Germinal center (tissue), 1 donor: ENCODE measurements at places on chromosomes 2 and 18.

- no peak for DNase-seq
These were observed 4.8 kb upstream of the SLC38A11 start for GRCh38 chr2:164960159-164960558.

DNA sequence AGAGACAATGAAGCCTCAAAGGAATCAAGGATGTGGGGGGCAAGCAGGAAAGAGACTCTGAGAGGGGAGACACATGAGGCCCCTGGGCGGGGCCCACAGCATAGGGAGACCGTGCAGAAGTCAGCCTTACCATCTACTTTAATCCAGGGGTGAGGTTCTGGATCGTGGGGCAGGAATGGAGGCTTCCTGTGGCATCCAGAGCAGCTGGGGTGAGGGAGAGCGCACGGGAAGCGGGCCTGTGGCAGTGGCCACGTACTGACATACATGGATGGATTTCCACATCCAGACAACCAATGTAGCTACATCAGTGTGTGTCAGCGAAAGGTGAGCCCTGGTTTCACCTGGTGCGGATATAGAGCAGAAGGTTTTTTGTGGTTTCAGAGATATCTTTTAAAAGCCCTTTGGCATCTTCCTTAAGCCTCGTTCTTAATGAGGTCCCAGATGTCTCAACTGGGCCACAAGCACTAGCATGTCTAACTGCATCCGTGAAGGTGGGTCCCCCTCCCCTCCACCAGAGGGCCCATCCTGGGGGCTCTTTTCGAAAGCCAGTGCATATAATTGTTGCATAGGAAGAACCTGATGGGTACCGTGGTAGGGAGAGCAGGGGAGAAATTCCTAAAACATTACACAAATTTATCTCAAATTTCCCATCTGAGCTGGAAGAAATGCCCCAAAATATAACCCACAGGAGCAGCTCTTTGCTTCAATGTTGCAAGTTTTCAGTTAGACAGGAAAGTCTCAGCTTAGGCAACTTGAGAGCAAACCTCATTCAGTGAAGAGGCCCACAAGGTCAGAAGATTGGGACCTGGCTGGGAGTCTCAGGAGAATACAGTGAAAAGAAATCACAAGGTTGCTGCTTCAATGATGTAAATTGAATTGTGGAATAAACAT lies 90.9 kb downstream of the SP3 start:
- peak; percentile 43 for DNase-seq

GRCh38 chr2:96325884-96326255 lies 753 bp downstream of the ITPRIPL1 start:
- DNase-seq: peak; percentile 43

DNA sequence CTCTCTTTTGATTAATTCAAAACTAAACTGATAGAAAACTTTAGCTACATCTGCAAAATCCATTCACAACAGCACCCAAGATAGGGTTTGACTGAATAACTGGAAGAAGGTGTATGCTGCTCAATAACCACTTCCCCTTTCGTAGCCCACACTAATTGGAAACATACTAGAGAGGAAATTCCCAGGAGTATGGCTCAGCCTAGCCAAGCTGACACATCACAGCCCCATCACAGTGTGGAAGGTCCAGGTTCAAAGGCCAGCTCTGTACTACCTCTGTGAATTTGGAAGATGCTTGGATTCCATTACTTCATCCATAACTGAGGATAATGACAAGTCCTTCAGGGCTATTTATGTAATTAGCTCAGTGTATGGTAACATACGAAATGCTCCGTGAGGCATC lies 185.4 kb downstream of the FBXO15 start:
- DNase-seq: no peak

- no peak for DNase-seq
These were observed 35.8 kb upstream of the DYSF start for GRCh38 chr2:71417300-71418202.

DNA sequence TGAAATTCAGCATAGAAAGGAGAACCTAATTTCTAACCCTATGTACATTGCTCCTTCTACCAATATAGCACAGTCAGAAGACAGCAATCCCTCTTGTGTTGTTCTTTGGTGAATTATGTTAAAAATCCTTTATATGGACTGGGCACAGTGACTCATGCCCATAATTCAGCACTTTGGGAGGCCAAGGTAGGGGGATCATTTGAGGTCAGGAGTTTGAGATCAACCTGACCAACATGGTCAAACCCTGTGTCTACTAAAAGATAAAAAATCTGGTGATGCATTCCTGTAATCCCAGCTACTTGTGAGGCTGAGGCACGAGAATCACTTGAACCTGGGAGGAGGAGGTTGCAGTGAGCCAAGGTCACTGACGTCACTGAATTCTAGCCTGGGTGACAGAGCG lies 195.6 kb downstream of the TMX3 start:
- no peak for DNase-seq

DNA sequence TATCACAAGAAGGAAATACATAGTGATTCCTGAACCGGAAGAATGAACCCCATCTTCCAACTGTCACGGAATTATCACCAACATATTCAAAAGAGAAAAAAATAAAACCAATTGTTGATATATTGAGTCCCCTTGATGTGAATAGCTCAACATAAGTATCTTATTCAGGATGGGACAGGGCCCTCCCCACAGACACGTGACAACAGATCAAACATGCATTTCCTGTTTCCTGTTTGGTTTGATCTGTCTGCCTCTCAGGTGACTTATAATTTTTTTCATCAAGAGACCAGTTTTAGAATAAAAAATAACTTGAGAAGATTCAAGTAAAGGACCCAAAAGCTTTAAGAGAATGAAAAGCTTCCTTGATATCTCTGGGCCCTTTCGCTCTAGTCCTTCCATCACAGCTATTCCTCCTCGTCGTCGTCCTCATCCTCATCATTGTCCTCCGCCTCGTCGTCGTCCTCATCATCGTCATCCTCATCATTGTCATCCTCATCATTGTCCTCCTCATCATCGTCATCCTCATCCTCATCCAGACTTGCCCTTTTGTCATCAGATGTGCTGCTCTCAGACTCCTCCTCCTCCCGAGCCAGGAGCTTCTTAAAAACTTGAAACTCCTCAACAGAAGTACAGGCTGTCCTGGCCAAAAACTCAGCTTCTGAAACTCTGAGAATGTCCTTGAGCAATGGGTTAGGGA lies 6.3 kb downstream of the MTERF4 start:
- DNase-seq: no peak

DNA sequence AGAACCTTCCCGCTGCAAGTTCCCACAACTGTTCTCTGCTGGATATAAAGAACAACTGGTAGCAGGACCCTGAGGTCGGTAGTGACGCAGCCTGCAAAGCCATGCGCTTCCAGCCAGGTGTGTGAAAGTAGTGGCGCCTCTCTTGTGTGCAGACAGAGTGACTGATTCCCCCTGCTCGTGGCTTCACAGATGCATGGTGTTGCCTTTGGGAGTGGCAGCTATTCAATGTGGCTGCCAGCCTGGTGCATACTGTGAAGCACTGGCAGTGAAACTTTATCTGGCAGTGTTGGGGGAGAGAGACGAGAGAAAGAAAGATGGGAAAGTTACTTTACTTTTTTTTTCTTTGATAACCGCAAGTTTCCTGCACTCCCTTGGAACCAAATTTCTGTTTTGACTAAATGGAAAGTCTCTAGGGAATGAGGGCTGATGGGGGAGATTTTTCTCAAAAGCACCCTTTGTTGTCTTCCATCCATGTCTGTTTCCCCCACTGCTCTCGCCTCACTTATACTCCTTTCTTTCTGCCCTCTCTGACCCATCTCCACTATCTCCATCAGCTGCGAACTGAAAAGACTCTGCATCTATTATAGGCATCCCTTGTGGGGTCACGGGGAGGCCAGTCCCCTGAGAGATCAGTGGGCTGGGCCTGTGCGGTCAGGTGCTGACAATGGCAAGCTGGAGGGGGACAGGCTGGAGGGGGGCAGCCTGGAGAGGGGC lies 90.0 kb upstream of the TNP1 start:
- no peak for DNase-seq

DNA sequence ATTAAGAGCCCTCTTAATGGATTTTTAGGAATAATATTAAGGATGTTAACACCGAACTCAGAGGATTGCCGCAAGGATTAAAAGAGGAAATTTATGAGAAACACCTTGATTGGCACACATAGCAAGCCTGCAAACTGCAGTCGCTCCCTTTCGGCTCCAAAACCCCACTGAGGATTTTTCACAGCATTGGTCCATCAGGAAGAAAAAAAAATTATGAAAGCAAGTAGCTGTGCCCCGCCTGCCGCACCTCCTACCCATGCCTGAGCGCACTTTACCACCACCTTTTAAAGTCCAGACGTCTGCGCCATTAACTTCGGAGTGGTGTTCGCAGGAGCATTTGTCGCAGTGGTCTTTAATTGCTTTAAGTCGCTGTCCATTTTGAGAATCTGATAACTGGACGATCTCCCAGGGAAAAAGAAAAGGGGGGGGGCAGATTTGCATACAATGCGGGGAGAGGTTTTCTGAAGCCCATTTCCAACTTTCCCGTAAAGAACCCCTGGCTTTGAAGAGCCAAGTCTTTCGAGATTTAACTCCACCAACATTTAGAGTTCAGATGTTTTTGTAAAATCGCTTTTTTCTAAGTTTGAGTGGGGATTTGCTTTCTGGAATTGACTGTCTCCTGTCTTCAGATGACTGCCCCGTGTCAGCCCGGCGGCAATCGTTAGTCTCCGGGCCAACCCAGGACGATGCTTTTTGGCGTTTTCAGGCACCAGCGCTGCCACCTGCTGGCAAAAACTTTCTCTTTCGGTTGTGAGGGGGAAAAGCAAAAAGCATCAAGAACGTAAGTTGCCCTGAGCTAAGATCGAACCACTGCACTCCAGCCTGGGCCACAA lies 913 bp upstream of the TRABD2A start:
- peak; percentile 77 for DNase-seq

- DNase-seq: no peak
These were observed 38.3 kb downstream of the TDRD15 start for GRCh38 chr2:21161832-21162614.

DNA sequence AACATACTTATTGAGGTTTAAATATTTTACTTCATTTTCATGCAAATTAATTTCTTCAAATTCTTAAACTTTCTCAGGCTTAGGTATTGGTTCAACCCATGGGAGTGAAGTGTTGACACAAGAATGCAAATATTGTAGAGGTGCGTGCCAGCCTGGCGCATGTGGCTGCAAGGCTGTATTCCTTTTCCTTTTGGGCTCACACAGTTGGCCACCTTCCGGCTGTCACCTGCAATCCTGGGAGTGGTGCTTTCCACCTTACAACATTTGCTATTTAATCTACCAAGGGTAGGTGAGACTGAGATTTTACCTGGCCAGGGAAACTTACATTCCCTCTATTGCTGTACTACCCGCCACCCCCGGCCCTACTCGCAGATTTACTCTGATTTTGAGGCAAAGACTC lies 141.1 kb downstream of the DCC start:
- DNase-seq: no peak

DNA sequence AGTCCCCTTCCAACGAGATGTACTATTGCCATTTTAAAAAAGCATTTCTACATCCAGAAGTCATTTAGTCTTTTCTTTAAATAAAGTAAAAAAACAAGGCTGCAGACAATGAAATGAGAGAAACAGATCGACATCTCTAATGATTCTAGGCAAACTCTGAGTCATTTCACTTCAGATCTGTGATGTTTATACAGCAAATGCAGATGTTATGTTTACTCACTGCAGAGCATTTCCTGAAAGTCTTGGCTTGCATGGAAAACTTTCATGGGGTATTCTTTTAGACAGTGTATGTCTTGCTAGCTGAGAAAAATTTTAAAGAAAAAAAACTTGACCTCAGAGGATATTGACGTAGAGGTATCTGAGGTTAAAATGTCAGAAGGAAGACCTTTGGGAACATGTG lies 797.4 kb downstream of the CNTNAP5 start:
- DNase-seq: no peak

DNA sequence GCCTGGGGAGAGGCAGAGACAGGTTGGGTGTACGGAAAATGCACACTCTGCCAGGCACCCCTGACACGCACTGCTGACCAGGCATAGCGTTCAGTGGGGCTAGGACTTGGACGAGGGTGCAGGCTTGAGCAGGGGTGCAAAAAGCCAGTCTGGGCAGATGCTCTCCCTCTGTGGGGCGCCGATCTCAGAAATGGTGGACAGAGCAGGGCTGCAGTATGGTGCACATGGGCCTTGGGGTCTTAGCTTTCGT lies 1.0 kb upstream of the ARHGEF4 start:
- no peak for DNase-seq

GRCh38 chr18:69397096-69397495 lies 3.6 kb upstream of the DOK6 start:
- no peak for DNase-seq

GRCh38 chr18:37084912-37085311 lies 256.0 kb downstream of the KIAA1328 start:
- no peak for DNase-seq

DNA sequence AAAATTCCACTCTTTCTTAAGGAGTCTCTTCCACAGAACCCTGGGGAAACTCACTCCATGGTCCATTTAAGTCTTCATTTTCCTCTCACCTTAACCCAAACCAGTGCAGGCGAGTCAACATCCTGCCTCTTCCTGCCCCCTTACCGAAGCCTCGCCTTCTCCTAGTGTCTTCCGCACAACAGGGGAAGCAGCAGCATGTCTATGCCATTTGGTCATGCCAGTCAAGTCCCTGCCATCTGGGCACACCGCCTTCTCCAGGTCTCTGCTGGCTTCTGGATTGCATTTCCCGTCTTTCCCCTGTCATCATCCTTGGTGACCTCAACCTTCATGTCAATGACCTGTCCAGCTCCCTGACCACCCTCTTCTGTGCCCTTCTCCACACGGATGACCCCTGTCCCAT lies 77.3 kb upstream of the FZD7 start:
- no peak for DNase-seq

DNA sequence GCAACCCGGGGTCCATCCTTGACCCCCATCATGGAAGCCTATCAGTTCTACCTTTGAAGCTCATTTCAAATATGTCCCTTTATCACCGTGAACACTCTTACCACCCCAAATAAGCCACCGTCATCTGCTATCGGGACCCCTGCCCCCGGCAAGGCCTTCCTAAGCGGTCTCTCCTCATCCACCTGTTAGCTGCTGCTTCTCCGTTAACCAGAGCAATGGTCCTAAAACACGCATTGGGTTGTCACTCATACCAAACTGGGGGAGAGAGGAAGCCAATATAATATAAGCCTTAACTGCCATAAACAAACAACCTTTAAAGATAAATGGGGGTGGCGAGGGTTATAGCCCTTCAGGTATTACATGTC lies 680 bp downstream of the ASNSD1 start:
- no peak for DNase-seq

- no peak for DNase-seq
These were observed 64.4 kb downstream of the SFXN5 start for GRCh38 chr2:73006969-73007710.

GRCh38 chr2:210442457-210442856 lies 34.1 kb downstream of the LANCL1 start:
- no peak for DNase-seq

GRCh38 chr2:80222644-80223043 lies 81.9 kb downstream of the LRRTM1 start:
- DNase-seq: no peak
